ENCODE measurements at places on chromosomes 2 and 18.

DNA sequence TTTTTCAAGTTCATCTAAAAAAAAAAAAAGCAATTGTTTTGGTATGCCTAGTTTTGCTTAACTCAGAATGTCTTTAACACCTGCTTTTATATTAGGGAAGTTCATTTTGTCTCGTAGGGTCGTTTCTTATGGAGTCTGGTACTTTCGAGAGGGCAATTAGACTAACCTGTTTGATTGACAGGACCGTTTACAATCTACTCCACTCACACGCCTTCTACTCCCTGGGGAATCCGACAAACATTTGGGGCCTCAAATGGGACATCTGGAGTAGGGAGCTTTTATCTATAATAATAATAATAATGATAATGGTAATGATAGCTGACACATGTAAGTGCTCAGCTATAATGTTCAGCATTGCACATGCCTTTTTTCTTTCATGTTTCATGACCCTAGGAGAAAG is 261.6 kb upstream of the RASGRP3 start:
- no peak for DNase-seq

- DNase-seq = no peak
These were observed 259.5 kb downstream of the GLI2 start for GRCh38 chr2:120995152-120995551.

- DNase-seq = peak; percentile 36
These were observed 68.2 kb upstream of the NRP2 start for GRCh38 chr2:205613970-205614559.

DNA sequence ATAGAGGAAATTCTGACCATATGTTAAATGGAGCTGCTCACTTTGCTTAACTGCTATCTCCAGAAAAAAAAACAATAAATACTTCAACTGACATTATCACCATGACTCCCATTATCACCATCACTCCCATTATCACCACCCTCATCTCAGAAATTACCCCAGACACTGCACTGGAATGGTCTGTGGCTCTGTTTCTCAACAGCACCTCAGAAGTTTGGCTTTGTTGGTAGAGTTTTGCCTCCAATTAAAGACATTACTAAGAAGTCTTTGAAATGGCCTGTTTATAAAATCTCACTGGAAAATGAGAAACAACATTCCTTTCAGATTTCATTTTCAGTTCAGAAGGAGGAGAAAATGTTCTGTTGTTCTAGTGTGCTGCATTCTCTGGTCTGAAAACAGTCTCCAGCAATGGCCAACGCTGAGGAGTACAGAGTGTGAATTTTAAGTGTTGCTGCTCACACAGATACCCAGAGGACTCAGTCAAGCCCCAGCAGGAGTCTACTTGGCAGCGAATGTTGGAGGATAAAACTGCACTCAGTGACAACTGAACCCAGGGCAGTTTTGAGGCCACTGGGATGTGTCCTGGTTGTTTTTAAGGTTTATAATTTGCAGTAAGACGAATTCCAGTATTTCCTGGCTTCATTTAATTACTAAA is 364.5 kb upstream of the CDH2 start:
- no peak for DNase-seq

DNA sequence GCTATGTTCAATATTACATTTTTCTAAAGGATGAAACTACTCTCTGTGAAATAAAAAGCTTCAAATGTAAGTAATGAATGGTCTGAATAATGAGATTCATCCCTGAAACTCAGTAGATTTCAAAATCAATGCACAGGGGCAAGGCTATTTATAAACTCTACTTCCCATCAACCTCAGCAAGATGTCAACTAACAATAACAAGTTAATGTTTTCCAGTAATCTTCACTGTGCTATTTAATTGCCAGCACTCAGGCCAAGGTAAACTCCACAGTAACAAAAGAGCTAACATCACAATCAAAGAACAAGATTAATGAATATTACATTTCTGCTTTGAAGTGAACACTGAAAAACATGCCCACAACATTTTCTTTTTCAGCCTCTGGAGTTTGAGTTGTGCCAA is 144.3 kb upstream of the ZFP36L2 start:
- DNase-seq = no peak

- peak; percentile 50 for DNase-seq
These were observed 1.2 kb upstream of the ANO7 start for GRCh38 chr2:241187101-241187917.

- no peak for DNase-seq
These were observed 182.8 kb downstream of the NRP2 start for GRCh38 chr2:205865056-205865455.

GRCh38 chr18:484749-485464 is 15.6 kb downstream of the COLEC12 start:
- no peak for DNase-seq
